ENCODE measurements at places on chromosomes 6 and 20. TPM values are rescaled to one million over a fixed set of nuclear protein-coding genes. Genes with fewer than 3 reads are reported as not detected.
A peak's percentile ranks its signal among the peaks of the same experiment; 100 is the strongest.

- DNase-seq: no peak
These were observed 731.0 kb downstream of the EPHA7 start for GRCh38 chr6:92688342-92688741.

DNA sequence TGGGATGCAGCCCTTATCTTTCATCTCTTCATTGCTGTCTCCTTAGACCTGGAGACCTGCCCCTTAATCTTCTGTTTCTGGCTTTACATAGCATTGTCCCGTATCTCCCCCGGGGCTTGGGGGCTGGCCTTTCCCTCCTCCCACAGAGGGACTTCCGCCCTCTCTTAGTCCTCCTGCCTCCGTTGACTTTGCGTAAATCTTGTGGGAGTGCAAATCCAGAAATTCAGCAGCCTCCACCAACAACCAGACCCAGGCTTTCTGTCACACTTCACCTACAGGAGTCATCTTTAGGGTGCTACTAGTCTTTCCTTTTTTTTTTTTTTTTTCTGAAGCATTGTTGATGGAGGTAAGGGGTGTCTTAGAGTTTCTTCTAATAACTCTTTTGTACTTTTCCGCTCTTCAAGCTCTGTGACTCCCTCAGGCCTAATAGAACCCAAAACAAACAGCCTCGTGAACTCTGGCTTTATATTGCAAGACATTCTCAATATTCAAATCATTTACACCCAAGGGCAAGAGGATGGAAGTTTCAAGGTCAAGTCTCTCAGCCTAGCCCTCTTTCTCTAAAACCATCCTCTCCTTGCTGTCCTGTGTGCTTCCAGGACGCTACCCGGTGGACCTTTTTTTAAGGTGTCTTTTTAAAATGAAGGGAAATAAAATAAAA is 66.2 kb downstream of the RREB1 start:
- DNase-seq: peak; percentile 62

DNA sequence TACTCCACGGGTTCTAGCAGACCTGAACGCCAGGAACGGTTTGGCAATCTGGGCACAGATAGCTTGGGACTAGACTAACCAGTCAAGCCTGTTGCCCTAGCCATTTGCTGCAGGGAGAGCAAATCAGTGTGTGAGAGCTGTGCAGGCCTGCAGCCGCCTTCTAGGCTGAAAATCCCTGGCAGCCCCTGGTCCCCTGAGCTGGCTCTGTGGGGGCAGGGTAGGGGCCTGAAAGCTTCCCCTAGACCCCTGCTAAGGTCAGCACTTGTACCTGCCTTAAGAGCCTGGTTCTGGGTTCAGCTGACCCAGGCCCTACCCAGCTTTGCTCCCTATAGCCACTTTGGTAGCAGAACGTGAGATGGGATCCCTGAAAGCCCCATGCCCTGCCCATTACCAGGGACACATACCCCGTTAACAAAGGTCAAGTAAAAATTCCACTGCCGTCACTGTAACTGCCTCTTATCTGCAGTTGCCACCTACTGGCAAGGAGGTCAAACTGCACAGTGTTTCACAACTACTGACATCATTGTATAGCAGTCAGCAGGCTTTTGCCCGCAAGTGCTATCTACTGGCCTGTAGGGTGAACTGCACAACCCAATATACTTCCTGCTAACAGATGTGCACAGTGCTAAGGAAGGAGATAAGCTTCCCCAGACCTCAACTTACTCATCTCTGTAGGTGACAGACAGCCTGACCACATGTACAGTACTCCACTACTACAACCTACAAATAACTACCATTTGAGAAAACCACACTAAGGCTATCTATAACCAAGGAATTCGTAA is 95.1 kb upstream of the OLIG3 start:
- no peak for DNase-seq

DNA sequence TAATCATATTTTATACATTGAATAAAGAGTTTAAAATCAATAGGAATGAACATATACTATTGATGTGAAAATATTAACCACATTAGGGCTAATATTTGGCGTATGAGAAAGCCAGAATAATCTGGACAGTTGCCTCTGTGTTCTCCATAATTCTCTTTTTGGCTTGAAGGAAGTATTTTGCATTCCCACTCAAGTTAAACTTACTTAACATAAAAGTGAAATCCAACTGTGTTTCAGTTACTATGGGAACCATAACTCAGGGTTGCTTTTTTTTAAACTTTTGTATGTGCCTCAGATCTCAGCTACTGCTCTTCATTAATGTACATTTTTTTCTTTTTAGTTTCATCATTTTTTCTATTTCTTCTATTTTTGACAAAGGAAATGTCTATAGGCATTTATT is 479.8 kb downstream of the NKAIN2 start:
- no peak for DNase-seq

PET117 gene
- 11.4 TPM for polyA plus RNA-seq

CD109 gene
- polyA plus RNA-seq: 6.6 TPM
